ENCODE measurements at places on chromosomes 5 and 9.
A peak's percentile ranks its signal among the peaks of the same experiment; 100 is the strongest.

GRCh38 chr9:98108531-98109031, 10.4 kb downstream of the TRIM14 start:
- DNase-seq, result peak; percentile 65

- DNase-seq, result no peak
These were observed 23.6 kb downstream of the UBAP2 start for GRCh38 chr9:34025062-34025461.

- DNase-seq, result no peak
These were observed 186.7 kb downstream of the COMMD10 start for GRCh38 chr5:116271446-116272025.

DNA sequence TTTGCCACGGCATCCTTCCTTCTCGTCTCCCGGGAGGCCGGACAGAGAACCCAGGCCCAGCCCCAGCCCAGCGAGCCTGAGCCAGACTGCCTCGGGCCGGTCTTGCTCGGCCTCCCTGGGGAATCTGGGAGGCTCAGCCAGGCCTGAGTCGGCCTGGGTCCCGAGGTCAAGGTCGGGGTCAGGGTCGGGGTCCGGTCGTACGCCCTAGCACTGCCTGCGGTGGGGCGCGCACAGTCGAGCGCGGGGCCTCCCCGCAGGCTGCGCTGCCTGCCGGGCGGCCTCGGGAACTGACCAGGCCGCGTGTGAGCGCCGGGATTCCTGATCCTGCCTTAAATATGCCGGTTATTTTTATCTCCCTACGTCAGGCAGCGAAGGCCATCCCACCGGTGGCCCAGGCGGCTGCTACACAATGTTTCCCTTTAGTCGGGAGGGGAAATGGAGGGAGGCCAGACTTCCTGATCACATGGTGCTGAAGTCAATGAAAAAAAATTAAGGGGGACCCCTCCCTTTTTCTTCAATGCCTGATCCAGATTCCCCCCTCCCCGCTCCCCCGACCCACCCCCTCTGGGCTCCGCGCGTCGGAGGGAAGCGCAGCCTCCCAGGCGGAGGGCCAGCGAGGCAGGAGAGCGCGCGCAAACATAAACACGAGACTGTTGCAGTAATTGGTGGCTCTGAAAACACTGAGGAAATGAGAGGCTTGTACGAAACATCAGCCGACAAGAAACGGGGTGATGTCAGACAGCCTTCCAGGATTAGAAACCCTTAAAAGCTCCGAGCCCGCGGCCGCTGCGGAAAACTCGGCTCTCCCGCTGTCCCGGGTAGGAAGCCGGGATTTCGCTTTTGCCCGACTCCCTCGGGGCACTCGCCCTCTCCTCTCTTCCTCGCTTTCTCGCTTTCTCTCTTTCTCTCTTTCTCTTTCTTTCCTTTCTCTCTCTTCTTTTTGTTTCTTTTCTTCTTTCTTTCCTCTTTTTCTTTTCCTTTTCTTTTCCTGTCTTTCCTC, 148.2 kb upstream of the KLF4 start:
- DNase-seq, result peak; percentile 37
